Central memory CD4-positive, alpha-beta T cell (primary cell): ENCODE measurements at places on chromosomes 1 and 21.

GRCh38 chr1:194233069-194233468 is 1046.7 kb upstream of the B3GALT2 start:
- DNase-seq, result no peak

- DNase-seq, result no peak
These were observed 99.5 kb downstream of the NGF start for GRCh38 chr1:115238336-115239147.

GRCh38 chr1:184152974-184153373 is 101.4 kb downstream of the TSEN15 start:
- DNase-seq, result no peak

GRCh38 chr1:201711811-201712210 is 117.1 kb upstream of the IPO9 start:
- no peak for DNase-seq

DNA sequence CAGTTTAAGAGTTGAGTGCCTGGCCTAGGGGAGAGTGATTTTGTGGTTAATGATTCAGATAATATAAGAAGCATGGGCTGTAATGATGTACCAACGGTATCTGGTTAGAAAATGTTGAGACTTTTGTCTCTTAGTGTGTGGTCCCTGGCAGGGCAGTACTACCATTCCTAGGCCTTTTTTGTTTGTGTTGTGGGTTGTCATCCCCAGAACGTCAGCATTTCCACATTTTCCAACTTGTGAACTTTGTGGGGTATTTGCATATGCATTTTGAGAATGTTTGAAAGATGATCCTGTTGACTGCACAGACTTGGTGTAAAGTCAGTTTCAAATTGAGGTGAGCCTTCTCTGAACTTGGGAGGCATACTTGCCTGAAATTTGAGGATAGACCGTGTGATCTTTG is 11.4 kb downstream of the NEK7 start:
- no peak for DNase-seq

DNA sequence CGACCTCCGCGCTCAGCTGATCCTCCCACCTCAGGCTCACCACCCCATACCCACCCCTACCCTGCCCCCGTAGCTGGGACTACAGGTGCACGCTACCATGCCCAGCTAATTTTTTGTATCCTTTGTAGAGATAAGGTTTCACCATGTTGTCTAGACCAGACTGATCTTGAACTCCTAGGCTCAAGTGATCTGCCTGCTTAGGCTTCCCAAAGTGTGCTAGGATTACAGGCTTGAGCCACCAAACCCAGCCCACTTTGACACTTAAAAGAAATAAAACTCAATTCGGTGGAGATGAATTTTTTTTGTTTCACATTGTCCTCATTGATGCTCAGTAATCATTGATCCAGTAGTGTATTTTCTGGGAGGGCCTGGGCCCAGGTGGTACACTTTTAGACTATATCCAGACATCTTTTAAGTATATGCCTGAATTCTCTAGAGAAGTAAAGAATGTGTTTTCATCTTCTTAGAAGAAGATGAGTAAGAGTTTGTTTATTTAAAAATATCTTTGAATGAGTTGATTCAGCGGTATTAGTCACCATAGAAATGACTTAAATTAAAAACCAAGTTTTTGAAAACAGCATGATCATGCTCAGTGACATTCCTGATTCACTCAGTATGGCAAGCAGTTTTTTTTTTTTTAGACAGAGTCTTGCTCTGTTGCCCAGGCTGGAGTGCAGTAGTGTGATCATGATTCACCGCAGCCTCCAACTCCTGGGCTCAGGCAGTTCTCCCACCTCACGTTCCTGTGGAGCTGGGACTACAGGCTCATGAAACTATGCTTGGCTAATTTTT is 57.8 kb downstream of the EPB41 start:
- no peak for DNase-seq

GRCh38 chr1:246267896-246268295 is 239.2 kb downstream of the SMYD3 start:
- no peak for DNase-seq

DNA sequence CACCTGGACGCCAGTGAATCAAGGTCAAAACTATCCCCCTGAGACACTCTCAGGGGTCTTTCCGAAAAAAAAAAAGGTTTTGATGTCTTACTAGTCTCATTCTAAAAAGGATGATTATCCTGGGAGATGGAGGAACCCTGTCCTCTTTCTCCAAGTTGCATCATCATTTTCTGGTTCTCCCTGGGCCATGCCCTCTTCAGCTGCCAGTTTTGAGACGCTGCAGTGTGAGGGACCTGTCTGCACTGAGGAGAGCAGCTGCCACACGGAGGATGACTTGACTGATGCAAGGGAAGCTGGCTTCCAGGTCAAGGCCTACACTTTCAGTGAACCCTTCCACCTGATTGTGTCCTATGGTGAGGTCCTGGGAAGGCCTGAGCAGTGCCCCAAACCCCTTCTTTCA is 3.5 kb downstream of the FCRLA start:
- no peak for DNase-seq

DNA sequence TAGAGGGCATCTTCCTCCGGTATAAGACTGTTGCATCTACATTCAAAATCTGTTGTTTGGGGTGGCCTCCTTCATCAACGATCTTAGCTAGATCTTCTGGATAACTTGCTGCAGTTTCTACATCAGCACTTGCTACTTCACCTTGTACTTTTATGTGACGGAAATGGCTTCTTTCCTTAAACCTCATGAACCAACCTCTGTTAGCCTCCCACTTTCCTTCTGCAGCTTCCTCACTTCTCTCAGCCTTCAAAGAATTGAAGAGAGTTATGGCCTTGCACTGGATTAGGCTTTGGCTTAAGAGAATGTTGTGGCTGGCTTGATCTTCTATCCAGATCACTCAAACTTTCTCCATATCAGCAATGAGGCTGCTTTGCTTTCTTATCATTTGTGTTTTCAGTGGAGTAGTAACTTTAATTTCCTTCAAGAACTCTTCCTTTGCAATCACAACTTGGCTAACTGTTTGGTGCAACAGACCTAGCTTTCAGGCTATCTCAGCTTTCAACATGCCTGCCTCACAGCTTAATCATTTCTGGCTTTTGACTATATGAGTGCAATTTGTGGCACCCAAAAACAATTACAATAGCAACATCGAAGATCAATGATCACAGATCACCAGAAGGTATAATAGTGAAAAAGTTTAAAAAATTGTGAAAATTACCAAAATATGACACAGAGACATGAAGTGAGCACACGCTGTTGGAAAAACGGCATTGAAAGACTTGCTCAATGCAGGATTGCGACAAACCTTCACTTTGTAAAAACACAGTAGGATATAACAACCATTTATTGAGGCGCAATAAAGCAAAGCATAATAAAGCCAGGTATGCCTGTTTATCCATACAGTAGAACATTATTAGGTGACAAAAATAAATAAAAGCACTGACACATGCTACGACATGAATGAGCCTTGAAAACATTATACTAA is 56.7 kb upstream of the GFI1 start:
- no peak for DNase-seq

- no peak for DNase-seq
These were observed 25.3 kb downstream of the YARS1 start for GRCh38 chr1:32791881-32792280.

DNA sequence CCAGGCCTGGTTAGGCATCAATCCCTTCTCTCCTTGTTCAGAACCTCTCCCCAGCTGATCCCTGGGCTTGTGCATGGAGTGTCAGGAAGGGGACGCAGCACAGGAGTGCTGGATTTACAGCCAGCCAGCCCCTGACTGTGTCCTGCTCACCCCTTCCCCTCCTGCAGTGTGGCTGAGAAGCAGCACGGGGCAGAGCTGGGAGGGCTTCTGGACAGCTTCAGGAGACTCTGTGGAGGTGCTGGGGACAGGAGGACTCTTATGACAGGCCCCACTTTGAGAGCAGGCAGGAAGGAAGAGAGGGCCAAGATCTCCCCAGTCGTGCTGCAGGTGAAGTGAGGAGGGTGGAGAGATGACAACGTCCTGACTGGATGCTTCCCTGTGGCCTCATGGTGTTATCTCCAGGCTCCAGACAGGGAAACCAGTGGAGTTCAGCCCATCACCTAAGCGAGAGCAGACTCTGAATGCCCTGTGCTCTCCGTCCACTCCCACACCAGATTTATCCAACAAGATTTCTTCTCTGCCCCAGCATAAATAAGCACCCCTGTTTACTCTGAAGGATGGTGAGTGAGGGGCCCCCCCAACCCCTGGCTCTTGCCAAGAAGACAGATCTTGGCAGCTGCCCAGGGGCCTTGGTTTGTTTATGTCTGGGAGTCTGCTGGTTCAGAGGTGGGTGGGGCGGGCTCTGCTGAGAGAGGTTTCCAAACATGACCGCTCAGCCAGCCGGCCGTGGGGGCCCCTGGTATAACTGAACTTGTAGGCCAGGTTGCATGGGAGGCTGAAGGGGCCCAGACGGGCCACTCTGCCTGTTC is 21.3 kb downstream of the TMCC2 start:
- no peak for DNase-seq

DNA sequence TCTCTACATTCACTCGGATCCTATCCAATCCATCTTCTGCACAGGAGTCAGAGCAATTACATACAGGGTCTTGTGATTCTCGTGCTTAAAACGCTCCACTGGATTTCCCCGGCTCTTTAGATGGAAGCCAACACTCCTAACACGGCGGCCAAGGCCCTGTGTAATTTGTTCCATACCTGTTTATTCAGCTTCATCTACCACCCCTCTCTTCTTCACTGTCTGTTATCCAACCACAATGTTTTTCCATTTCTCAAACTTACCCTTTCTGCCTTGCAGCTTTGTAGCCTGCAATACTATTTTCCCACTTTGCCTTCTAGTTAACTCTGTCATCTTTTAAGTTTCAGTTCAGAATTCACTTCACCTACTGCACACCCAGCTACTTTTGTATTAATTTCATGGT is 249.6 kb upstream of the USP25 start:
- no peak for DNase-seq

DNA sequence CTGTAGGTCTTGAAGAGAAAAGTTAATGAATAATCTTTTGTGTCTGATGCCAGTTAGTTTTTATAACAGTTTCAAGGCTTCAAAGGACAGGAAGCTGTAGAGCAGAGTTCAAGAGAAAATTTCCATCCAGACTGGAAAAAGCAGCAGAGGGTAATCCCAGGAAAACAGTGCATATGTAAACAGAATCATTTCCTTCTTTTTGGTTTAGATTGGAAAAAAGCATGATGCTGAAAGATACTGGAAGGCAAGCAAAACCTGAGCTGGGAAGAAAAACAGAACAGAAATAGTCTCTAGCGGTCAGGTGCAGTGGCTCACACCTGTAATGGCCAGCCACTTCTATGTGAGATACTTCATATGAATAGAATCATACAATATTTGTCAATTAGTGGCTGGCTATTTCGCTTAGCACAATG is 71.9 kb downstream of the ZSWIM5 start:
- no peak for DNase-seq

GRCh38 chr1:3089490-3089889 is 20.5 kb downstream of the PRDM16 start:
- no peak for DNase-seq

- DNase-seq, result no peak
These were observed 58.8 kb upstream of the AJAP1 start for GRCh38 chr1:4595341-4596225.

- DNase-seq, result no peak
These were observed 51.1 kb downstream of the IER5 start for GRCh38 chr1:181139631-181140061.

DNA sequence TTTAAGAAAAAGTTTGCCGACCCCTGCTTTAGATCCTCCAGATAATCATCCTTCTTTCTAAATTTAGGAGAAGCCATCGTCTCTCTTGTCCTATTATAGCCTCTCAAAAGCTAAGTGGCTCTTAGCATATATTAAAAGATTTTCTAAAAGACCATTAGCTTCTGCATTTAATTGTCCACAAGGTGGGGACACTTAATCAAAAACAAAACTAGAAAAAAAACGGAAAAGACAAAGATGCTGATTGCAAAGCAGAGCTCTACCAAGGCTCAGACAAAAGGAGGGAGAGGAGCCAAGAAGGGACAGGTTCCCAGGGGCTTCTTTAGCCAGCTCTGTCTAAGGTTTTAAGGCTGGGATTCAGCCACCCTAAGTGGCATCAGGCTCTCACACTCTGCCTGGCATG is 128.3 kb upstream of the HMGB4 start:
- DNase-seq, result no peak

DNA sequence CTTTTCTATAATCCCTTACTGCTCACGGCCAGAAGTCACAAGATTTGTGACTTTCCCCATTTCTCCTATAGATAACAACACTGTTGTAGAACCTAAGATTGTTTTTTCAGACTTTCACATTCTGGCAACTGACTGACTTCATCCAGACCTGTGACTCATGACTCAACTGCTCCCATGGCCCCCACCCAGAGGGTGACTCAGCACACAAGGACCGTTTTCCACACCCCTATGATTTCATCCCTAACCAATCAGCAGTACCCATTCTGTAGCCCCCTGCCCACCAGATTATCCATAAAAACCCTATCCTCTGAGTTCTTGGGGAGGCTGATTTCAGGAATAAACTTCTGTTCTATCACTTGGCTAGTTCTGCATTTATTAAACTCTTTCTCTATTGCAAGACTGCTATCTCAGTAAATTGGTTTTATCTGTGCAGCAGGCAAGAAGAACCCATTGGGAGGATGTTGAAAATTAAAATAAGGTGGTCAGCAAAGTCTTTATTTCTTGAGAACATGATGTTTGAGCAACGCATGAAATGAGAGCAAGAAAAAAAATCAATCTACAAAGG is 79.7 kb downstream of the NGF start:
- DNase-seq, result no peak

GRCh38 chr1:84603941-84604830 is 29.9 kb upstream of the CTBS start:
- no peak for DNase-seq

GRCh38 chr1:153180556-153180955 is 22.7 kb upstream of the LELP1 start:
- DNase-seq, result no peak

GRCh38 chr21:28239340-28239739 is 753.3 kb downstream of the LTN1 start:
- no peak for DNase-seq

DNA sequence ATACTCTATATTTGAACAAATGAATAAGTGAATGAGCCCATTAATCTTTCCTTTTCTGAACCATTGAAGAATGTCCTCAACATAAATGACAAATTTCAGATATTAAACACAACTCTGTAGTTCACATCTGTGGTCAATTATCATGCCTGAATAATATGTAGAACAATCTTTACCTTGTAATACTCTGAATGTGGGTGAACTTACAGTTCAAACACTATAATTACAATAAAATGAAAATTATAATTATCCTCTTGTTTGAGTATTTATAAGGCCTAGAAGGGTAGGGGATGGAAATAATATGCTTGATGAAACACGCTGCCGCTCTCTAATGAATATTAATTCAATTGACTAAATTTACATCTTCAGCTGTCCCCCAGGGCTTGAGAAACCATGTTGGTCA is 8.7 kb upstream of the SFPQ start:
- no peak for DNase-seq

GRCh38 chr21:31041295-31042079 is 3.2 kb upstream of the KRTAP19-8 start:
- DNase-seq, result no peak
